ENCODE measurements at places on chromosomes 1 and 21.

DNA sequence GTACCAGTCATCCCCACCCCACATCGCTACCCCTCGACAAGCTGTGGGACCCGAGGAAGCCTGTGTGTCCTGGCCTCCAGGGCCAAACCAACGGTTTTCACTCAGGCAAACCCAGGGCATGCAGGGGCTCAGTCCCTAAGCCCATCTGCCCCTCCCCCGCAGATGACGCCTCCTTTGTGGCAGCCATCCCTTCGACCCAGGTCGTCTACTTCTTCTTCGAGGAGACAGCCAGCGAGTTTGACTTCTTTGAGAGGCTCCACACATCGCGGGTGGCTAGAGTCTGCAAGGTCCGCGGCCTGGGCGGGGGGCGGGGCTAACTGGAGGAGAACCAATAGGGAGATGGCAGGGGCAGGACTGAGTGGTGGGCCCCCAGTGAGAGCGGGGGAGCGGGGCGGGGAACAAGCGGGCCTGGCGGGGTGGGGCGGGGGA, 7.4 kb downstream of the SEMA4A start:
- DNase-seq = peak; percentile 90

DNA sequence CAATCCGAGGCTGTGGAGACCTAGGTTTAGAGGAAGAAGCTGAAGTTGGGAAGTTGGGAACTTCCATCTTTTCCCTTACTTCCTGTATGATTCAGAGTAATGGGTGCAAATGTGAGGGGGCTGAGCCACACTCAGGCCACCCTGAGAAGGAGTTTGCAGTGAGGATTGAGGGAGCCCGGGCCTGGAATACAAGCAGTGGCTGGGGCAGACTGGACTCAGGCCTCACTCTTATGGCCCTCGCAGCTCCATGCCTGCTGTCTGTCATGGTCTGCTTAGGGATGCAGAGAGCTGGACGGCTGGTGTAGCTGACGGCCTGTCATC, 73.7 kb upstream of the RAB4A start:
- DNase-seq = no peak

DNA sequence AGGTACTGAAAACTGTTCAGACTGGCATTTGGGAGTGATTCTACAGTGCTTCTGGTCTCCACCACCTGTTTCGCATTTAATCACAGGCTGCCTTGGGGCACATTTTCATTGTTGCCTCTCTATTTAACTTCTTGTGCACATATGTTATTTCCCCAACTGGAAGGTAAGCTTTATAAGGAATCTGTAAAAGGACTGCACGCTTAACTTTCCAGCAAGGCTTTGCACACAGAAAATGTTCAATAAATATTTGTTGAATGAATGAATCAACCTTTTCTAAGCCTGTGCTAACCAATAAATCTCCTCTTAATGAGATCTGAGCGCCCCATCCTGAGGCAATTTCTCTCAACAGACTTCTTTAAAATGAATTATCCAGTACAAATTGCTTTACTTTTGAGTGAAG, 84.3 kb upstream of the ARHGAP29 start:
- DNase-seq = no peak

- DNase-seq = no peak
Measured at GRCh38 chr21:34768326-34768725, 99.5 kb downstream of the CLIC6 start.

- no peak for DNase-seq
Measured at GRCh38 chr1:116724765-116725375, 29.4 kb upstream of the CD2 start.

DNA sequence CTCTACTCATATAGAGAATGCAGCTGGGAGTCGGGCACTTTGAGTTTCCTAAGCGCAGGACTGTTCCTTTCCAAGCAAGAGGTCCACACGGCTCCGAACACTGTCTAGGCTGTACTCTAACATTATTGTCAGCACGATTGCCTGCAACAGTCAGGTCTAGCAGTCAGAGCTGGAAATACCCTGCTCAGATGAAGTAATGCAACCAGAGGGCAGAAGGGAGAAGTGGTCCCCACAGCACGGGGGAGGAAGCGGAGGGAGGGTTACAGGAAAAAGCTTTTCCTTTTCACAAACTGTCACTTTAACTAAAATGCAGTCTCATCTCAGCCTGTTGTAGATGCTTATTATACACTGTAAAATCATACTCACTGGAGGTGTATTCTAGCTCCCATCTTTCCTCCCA, 98.9 kb upstream of the SLC44A3 start:
- no peak for DNase-seq

DNA sequence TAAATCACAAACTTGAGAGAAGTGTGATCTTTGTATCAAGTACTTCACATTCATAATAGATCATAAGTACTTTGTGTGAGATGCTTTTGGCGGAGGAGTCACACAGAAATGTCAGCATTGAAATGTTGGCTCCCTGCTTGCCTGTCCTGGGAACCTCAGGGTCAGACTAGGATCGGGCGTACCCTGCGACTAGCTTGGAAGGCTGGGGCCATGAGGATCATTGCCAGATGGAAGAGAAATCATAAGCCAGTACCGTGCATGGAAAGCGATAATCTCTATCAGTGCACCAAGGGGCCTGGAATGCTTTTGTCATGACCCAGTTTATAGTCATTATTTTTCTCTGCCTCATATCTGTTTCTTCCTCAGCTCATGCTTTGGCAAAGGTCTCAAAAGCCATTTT, 35.5 kb downstream of the MTR start:
- DNase-seq = peak; percentile 68

DNA sequence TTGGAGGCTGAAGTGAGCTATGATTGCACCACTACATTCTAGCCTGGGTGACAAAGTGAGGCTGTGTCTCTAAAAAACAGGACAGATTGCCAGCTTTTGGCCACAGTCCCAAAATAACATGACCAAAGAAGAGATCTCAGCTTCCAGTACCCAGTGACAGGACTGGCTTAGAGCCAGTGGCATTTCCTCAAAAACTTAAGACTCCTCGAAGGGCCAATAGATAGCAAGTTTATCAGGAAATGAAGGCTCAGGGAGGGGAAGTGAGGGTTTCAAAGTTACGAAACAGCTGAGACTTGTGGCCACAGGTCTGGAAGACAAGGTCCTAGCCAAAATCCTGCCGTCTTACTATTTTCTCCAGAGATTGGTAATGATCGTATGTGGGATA, 6.3 kb upstream of the TMEM39B start:
- no peak for DNase-seq

DNA sequence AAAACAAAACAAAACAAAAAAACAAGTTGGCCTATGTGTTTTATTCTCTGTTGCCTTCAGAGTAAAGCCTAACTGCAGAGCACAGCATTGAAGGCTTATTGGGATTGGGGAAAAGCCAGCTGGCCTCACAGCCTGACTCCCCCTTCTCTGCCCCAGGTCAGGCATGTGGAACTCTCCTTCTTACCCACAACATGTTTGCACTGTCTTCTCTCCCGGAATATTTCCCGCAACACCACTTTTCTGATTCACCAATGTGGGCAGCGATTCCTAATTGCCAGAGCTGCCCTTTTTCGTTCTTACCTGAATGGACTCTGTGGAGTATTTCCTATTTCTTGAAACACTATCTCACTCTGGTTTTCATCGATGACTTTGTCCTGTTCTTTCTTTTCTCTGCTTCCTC, 2.8 kb upstream of the TARBP1 start:
- DNase-seq = no peak

Data from Right ventricle myocardium superior (tissue), 1 donor.